Activated CD8-positive, alpha-beta memory T cell treated with anti-CD3 and anti-CD28 coated beads, Interleukin-2, amount 50 U/mL, for 48 hours (primary cell): ENCODE measurements at places on chromosomes 12 and 14.

DNA sequence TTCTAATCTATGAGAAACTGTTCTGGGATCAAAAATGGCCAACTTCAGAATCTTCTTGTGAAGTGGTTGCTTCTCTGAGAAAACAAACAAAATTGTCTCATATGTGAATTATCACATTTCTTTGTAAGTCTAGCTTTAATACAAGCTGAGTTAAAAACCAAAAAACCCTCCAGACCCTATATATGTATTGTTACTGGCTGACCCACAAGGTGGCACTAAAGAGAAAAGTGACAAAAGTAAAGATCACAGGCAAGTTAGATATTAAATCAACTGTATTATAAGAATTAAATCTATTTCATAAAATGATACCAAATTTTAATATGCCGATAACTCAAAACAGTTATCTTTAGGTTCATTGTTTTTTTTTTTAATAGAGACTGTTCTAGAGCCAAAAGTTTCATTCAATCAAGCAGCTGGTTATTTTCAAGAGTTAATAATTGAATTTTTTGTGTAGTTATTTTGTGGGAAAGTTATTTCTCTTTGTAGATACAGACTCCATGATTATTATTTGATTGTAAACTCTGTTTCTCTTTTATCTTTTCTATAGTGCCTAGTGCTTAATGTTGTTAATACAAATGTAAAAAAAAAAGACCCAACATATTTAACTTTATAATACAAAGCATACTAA lies 7.5 kb upstream of the TRHDE start:
- no peak for DNase-seq

GRCh38 chr12:24042651-24043050 lies 93.2 kb upstream of the SOX5 start:
- no peak for DNase-seq

- DNase-seq: no peak
Observed at GRCh38 chr12:80702889-80703805, 4.3 kb upstream of the MYF6 start.

GRCh38 chr12:32084017-32084688 lies 22.5 kb upstream of the BICD1 start:
- DNase-seq: no peak

GRCh38 chr14:76891391-76891790 lies 65.2 kb downstream of the LRRC74A start:
- no peak for DNase-seq

DNA sequence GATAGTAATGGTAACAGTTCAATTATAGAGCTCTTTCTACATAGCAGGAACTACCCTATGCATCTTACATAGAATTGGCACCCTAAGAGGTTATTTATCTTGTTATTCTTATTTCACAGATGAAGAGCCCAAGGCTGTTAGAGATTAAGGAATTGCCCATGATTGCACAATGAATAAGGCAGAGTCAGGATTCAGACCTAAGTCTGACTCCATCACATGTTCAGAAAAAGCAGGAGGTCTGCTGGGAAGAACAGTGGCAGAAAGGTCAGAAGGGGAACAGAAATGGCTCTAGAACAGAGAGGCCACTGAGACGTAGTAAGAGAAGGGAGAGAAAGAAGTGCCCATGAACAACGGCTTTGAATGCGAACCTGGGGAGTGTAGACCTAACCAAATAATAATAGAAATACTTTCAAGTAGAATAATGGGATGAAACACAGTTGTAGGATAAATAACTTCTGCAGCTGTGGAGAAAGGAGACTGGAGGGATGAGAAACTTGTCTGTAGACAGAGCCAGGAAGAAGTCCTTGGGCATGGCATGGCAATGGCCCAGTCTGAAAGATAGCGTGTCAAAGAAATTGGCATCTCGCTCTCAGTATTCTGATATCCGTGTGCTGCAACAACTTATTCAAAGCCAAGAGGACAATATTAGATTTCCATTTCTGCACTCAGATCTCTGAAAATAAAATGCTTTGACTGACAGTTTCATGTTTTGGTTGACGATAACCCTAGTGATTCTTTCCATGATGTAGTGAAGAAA lies 17.6 kb downstream of the MYBPC1 start:
- DNase-seq: no peak

DNA sequence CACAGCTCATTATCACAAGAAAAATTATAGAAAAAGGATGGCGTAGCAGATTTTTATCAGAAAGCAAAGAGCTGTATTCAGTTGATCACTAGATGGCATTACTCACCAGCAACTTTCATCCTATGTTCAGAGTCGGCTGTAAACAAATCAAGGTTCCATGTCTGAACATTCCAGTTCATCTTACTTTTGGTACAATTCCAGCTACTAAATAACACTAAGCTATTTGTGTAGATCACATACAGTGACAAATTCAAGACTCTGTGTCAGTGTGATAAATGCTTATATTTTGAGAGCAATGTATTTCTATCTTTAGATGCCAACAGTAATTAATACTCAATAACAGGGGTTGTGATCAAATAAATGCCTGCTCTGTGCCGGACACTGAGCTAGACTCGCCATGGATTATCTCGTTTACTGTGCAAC lies 30.1 kb downstream of the NRDE2 start:
- no peak for DNase-seq

DNA sequence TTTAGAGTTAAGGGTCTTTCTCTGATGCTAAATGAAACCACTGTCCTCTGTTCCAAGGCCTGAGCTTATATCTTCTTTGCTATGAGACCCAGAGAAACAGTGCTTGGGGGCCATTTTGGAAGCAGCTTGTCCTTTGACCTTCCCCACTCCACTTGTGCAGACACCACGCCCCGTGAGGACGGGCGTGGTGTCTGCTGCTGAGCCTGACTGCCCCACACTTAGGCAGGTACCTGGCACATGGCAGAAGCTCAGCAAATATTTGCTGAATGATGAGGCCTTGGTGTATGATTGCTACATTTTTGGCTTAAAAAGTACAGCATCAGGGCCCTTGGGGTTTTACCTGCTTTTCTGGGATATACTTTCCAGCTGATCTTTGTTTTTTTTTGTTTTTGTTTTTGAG lies 69.9 kb downstream of the RASSF3 start:
- DNase-seq: no peak

GRCh38 chr14:67857778-67858350 lies 38.3 kb downstream of the RAD51B start:
- no peak for DNase-seq

DNA sequence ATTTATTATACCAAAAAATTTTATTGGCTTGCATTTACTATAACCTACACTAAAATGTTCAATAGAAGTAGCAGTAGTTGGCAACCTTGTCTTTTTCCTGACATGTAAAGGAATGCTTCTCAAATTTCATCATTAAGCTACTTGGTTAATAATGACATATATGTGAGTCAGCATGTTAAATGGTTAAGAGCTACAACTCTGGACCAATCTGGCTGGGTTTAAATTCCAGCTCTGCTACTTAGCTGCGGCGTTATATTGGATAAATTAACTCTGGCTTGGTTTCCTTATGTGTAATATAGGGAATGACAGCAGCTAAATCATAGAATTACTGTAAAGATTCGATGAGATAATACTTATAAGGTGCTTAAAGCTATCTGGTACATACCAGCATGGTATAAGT lies 53.7 kb upstream of the OTOGL start:
- no peak for DNase-seq

GRCh38 chr12:5470221-5470620 lies 38.3 kb downstream of the NTF3 start:
- DNase-seq: no peak

- no peak for DNase-seq
Observed at GRCh38 chr12:25695574-25695973, 142.5 kb upstream of the LMNTD1 start.

DNA sequence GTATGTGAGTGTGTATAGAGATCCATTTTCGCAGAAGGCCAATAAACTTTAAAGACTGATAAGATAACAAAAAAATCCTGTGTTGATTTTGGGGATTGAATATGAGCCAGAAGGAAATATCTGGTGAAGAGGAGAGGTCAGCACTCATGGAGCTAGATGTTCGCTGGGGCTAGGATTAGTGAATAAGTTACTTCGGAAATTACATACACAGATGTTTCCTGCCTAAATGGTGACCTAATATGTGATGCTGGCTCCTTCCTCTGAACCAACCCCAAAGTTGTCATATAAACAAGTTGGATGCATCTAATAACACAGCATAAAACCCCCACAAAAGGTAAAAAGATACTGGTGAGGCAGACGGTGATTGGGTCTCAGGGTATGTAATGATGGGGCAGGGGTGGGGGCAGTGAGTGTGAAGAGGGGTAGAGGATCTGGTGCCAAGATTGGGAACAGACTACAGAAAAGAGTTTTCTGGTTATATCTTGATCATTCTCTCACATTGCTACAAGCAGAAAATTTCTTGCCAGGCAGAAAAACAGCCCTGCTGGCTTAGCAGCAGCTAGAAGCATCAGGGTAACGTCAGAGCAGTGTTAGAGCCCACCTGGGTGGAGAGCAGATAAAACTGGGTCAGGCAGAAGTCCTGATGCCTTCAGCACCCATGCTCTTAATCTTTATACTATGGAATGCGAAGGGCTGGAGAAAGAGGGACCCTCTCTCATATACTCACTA lies 140.4 kb upstream of the GZMB start:
- DNase-seq: no peak

- no peak for DNase-seq
Observed at GRCh38 chr12:66241061-66242043, 52.3 kb downstream of the IRAK3 start.

GRCh38 chr12:86929962-86930361 lies 673.8 kb upstream of the MGAT4C start:
- no peak for DNase-seq

- no peak for DNase-seq
Observed at GRCh38 chr14:91352053-91352452, 65.6 kb downstream of the CCDC88C start.

GRCh38 chr12:55686366-55687010 lies 21.2 kb downstream of the ITGA7 start:
- DNase-seq: no peak

DNA sequence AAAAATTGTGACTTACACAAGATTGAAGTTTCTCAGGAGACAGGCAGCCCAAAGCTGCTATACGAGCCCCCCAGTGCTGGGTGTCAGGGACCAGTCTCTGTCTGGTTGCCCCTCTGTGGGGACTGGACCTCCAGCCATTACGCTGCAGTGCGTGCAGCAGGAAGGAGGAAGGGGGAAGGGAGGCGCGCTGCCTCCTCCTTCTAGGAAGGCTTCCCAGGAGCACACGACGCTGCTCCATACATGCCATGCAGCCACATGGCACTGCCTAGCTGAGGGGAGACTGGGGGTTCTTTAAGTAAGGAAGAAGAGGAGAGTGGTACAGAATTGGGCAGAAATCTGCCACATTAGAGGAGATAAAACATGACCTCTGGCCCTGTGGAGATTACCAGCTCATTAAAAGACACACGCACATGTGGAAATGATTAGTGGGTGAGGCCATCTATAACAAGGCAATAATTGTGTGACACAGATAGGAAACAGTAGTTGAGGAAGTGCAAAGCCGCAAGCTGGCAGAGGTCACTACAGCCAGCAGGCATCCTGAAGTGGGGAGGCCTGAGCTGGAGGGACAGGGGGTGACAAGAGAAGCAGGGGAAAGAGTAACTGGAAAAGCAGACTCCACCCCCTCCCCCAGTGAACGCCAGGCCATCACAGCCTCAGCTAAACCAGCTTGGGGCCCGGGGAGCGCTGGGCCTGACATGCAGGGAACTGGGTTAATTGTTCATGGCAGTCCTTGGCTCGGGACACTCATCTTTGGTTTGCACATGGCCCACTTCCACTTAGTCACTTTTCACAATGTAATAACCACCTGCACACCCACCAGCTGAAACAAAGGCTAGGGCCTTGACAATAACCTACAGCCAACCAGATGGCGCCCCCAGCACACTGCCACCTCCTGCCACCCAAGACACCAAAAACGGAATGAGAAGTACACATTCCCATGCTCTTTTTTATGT lies 39.6 kb downstream of the CCDC88C start:
- no peak for DNase-seq

GRCh38 chr12:76627346-76628135 lies 68.0 kb upstream of the OSBPL8 start:
- no peak for DNase-seq

GRCh38 chr12:75672200-75672599 lies 160.8 kb upstream of the KRR1 start:
- DNase-seq: no peak

GRCh38 chr14:97977651-97978261 lies 1180.6 kb downstream of the VRK1 start:
- DNase-seq: peak; percentile 87

DNA sequence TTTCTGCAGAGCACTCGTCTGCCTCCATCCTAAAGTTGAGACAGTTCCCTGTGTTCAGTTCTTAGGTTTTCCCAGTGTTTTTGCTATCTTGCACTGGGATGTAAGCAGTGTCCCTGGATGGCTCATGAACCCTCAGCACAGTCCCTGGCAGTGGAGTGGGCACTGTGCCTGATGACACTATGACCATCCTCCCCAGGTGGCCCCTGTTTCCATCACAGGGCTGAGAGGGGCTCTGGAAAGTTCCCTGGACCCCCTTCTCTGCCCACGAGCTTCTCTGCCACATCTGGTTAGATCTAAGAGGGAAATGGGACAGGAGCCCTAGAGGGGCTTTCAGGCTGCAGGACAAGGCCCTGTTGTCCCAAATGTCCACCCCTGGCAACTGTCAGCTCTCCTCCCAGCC lies 249.8 kb upstream of the SFSWAP start:
- peak; percentile 3 for DNase-seq

GRCh38 chr12:48422060-48422459 lies 50.3 kb upstream of the ANP32D start:
- DNase-seq: no peak

DNA sequence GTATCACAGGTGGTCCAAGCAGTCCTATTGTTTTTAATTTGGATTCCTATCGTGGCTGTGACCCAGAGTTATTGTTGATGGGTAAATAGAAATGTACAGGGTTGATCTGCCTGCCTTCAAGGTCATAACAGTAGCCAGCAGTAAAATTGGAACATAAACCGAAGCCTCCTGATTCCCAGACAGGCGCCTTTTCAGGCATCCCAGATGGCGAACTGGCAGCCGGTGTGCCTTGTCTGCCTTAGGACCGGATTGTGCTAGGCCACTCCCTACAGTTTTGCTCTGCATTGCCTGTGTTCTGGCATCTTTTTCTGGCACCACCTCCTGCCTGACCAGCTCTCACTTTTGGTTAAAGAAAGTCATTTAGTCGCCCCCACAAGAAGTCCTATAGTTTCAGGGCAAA lies 22.2 kb downstream of the TMEM117 start:
- no peak for DNase-seq
